ENCODE measurements at places on chromosomes 11 and 22.

DNA sequence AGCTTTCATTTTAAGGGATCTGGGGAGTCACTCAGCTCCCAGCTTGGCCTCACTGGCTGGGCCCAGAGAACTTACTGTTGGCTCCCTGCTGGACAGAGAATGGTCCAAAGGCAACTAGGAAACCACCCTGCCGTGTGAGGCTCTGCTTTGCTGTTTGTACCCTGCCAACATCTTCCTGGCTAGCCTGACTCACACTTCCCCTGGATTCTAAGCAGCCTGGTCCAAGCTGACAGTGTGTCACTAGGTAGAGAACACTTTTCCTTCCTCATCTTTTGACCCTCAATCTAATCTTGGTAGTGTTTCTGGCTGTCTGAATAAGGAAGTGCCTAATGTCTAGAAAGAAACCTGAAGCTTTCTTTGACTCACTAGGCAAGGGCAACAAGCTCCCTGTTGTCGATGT lies 76.7 kb downstream of the FAR1 start:
- no peak for DNase-seq

- DNase-seq, result no peak
Measured at GRCh38 chr22:50486561-50487289, at the start of gene MIOX. MIOX (plus strand) TSS chr22:50486859; CDS start chr22:50486898, 39 bp downstream.

DNA sequence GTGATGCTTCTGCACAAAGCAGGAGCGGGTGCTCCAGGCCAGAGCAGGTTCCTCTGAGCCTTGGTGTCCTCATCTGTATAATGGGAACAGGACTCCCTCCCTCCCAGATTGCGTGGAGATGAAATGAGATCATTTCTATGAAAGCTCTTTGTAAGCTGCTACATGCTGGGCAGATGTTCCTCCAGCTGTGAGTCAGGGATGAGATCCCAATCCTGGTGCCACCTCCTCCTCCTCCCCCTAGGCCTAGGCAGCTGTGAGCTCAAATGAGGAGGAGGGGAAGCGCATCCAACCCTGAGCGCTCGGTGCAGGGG lies 7.0 kb upstream of the CABP2 start:
- DNase-seq, result no peak

DNA sequence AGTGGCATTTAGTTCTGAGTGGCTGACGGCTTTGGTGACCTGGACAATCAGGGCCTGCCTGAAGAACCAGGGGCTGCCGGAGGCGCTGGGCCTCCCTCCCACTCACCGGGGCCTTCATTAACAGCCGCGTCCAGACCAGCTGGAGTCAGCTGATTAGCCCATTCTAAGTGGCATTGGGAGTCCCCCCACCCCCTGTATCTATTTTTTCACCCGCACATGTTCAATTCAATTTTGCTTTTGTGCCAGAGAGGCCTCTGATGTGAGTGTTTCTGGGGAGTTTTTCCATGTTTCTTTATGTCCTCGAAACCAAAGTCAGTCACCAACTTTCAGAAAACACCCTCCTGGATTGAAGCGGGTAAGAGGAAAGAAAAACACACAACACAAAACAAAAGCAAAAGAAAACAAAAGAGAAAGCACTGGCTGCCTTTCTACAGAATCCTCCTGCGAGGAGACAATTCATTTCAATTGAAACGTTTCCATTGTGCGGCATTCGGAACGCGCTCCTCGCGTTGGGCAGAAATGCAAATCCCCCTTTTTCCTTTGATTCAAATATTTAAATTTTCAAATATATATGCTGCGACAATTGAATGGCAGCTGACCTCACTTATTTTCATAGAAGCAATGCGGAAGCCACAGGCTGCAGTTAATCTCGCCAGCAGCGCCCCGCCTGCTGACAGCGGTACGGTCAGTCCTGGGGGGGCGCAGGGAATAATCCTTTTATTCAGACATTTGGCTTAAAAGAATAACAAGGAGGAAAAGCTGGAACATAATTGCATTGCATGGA lies 17.7 kb downstream of the CDKN1C start:
- no peak for DNase-seq

DNA sequence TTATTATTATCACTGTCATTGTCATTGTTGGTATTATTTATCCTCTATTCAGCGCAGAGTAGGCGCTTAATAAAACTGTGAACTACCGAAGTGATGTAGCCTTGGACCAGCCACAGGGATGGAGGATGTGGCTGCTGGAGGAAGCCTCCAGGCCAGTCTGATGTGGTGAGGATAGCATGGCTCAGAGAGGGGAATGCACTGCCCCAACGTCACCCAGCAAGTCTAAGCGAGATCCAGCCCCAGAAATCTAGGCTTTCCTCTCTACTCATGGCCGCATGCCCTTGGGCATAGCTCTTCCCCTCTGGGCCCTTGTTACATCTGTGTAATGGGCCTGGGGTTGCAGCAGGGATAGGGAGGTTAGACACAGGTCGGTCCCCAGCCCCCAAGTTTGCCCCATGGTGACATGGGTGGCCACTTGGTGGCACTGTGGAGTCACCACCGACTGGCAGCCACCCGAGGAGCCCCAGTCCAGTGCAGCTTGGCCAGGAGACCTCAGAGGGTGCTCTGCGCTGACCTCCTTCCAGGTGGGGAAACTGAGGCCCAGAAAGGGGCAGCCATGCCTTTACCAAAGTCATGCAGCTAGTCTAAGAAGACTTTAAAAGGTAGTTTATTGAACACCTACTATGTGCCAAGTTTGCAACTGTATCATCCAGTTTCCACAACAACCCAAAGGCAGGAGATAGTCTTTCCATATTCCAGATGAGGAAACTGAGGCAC lies 395.7 kb downstream of the MN1 start:
- DNase-seq, result peak; percentile 31

DNA sequence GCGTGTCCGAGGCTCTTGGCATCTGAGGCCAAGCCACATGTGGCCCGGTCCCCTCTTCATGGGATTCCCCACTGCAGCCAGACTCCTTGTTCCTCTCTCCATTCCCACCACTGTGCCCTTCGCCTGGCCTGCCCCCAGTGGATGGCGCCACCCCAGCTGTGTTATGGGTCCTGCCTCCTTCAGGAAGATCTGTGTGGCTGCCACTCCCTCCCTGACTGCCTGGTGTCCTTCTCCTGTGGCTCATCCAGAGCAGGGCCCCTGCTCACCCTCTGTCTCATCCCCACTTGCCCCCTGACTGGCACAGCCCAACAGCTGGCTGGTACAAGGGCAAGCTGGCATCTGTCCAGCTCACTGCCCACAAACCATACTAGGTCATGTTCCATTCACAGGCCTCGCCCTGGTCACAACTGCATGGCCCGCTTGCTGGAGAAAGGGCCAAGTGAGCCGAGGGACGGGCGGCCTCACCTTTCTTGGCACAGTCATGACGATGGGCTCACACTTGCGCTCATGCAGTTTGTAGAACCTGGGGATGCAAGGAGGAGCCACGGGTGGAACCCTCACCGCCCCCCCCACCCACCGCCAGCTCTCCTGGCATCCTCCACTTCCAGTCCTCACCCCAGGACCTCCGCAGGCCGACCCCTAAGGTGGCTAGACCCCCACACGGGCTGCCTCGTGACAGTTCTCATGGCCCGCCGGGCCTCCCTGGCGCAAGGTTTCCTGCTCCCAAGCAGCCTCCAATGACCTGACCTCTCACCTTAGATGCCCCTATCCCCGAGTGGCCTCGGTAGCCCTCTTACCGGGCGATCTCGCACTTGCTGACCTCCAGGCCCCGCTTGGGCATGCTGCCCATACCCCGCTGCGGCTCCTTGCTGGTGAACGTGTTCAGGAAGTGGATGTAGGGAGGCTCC lies 2.1 kb upstream of the PTPRCAP start:
- peak; percentile 61 for DNase-seq

- DNase-seq, result no peak
Measured at GRCh38 chr11:111829185-111829968, 42.0 kb downstream of the ALG9 start.

DNA sequence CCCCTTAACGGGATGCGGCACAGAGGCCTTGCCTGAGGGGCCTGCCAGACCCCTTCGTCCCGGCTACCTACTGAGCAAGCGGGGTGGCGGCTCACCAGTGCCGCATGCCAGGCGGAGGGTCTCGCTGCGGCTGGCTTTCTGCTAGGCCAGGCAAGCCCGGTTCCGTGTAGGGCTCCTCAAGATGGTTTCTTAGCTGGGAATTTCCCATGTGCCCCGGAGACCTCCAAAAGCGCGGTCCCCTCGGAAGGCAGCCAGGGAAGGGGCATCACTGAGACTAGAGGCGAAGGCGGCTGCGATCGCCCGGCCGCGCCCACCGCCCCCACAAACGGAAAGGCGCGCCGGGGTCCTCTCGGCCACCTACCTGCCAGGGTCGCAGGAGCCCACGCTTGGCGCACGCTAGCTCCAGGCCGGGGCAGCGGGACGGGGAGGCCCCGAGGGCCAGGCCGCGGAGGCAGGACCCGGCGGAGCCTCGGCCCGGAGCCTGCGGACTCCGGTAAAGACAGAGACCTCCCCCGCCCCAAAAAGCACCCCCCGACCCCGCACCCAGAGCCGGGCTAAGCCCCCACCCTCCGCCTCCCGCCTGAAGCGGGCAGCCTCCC lies 23.8 kb downstream of the MICAL3 start:
- peak; percentile 13 for DNase-seq

GRCh38 chr11:35907648-35908431 lies 36.0 kb upstream of the LDLRAD3 start:
- no peak for DNase-seq

GRCh38 chr11:34910817-34911216 lies 5.4 kb downstream of the APIP start:
- DNase-seq, result no peak

- no peak for DNase-seq
Measured at GRCh38 chr22:22769434-22770279, 118.0 kb upstream of the IGLL5 start.

GRCh38 chr11:34812905-34813576 lies 103.1 kb downstream of the APIP start:
- no peak for DNase-seq

Data from activated CD4-positive, alpha-beta T cell treated with anti-CD3 and anti-CD28 coated beads, Interleukin-2, amount 50 U/mL, for 48 hours (primary cell).